ENCODE measurements at places on chromosomes 12 and 14.

- no peak for DNase-seq
These were observed 11.6 kb downstream of the RAPGEF3 start for GRCh38 chr12:47747126-47747525.

DNA sequence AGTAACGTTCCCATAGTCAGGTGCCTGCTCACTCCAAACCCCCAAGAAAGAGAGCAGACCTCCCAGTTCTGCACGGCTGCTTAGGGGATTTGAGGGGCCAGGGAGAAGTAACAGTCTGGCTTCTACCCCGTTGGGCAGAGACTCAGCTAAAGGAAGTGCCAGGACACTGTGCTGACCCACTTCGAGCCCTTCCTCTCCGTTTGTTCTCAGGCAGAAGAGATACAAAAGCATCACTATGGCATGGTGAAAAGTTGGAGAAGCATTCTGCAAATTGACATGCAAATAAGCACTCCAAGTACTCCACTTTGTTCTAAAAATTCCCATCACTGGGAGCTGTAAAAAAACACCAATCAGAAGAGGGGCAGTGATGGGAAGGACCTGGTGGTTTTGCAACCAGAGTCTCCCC lies 239.1 kb downstream of the EGLN3 start:
- no peak for DNase-seq

DNA sequence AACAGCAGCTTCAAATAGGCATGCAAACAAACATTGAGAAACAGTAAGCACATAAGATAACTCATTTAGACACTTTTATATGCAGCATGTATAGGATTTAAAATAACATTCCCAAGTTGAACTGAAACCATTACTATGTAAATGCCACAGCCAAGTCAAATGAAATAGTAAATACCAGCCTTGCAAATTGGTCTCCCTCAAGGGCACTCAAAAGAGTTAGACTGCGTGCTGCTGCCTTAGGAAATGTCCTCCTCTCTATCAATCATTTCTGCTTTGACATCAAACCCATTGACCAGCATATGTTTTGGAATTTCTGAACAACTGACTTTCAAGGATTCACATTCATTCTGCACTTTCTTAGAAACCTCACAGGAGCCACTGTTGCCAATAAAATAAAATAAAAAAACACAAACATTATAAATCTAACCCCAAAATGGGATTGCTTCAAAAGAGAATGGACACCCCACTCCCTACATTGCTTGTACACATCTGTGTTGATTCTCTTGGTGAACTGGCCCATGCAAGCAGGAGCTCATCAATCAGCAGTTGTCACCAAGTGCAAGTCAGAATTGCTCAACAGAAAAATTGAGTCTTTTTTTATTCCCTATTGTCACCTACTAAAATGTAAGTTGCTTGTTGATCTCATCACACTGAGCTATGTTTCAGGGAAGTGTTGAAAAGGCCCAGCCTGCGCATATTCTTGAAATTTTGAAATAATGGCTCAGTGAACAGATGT lies 256.2 kb downstream of the DAD1 start:
- DNase-seq, result peak; percentile 73

- peak; percentile 4 for DNase-seq
These were observed 100.0 kb downstream of the PIWIL1 start for GRCh38 chr12:130437555-130438242.

DNA sequence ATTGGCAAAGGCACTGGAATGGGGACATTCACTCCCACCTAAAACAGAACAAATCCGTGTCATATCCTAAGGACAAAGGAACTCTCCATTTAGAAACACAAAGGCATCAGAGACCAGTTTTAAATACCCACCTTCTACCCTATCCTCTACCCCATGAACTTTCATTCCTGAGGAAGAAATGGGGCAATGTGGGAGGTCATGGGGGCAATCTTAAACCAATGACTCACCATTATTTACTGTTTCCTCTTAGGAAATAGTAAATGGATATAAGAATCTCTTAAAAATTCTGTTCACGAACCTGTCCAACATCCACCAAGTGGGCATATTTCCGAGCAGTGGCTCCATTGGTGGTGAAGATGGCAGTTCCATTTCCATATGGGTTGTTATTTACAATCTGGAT lies 19.4 kb downstream of the ALDH6A1 start:
- no peak for DNase-seq
